CD4-positive, alpha-beta T cell treated with Interleukin-4 for 1 hour (primary cell): ENCODE measurements at places on chromosomes 16 and 17.

- DNase-seq, result peak; percentile 41
Measured at GRCh38 chr17:64455993-64456885, 7.3 kb downstream of the MILR1 start.

- DNase-seq, result no peak
Measured at GRCh38 chr16:88300463-88300835, 82.3 kb upstream of the ZNF469 start.

DNA sequence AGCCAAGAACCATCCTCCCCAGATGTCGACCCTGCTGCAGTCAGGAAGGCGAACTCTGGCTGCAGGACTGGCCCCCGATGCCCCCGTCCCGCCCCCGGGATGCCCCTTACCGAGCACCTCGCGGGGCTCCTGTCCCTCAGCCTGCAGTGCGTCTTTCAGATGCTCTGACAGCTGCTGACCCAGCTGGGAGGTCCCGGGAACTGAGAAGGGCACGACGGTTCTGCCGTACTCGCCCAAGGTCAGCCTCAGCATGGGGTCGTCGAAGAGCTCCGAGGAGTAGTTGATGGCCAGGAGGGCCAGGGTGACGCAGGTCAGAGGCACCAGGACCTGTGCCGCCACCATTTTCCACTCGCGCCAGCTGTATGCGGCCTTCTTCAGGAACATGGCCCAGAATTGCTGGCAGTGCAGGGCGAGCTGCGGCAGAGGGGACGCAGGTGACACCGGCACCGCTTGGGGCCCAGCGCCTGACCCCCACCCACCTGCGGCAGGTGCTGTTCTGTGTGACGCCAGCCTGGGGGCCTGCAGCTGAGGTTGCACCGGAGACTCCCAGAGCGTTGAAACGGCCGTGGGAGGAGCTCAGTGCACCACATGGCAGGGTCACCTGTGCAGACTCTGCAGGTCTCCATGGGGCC lies 20.1 kb upstream of the RNPS1 start:
- DNase-seq, result no peak

DNA sequence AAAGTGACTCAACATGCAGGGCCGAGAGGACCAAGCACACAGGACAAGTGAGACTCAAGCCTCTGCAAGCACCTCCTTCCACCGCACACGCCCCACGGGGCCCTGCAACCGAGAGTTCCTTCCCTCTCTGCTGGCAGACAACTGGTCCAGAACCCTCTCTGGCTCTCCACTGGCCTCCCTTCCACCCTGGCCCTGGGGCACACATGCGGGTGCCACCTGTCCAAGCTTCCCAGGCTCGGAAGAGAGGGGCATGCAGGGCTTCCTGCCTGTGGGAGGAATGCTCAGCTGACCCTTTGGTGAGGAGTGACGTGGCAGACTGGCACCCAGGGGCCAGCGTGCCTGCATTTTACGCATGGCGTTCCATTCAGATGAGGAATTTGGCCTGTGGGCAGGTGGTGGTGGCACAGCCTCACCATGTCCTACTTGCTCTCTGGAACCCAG lies 59.8 kb downstream of the PIPOX start:
- no peak for DNase-seq

GRCh38 chr16:2751577-2752034 lies 832 bp upstream of the SRRM2 start:
- DNase-seq, result no peak

DNA sequence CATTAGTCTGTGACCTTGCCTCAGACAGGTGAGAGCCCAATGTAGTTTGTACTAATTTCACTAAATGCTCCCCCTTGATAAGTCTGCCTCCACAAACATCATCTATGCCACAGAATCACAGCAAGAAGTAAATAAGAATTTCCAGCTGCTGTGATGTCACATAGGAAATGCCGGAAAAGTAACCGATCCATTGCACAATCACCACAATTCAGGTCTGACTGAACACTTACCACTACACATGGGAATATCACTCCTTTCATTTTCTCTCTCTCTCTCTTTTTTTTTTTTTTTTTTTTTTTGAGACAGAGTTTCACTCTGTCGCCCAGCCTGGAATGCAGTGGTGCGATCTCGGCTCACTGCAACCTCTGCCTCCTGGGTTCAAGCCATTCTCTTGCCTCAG lies 79.0 kb upstream of the CDH11 start:
- no peak for DNase-seq

- DNase-seq, result no peak
Measured at GRCh38 chr16:46996391-46996790, 22.9 kb upstream of the DNAJA2 start.

GRCh38 chr17:56987283-56987834 lies 9.4 kb downstream of the SCPEP1 start:
- no peak for DNase-seq

DNA sequence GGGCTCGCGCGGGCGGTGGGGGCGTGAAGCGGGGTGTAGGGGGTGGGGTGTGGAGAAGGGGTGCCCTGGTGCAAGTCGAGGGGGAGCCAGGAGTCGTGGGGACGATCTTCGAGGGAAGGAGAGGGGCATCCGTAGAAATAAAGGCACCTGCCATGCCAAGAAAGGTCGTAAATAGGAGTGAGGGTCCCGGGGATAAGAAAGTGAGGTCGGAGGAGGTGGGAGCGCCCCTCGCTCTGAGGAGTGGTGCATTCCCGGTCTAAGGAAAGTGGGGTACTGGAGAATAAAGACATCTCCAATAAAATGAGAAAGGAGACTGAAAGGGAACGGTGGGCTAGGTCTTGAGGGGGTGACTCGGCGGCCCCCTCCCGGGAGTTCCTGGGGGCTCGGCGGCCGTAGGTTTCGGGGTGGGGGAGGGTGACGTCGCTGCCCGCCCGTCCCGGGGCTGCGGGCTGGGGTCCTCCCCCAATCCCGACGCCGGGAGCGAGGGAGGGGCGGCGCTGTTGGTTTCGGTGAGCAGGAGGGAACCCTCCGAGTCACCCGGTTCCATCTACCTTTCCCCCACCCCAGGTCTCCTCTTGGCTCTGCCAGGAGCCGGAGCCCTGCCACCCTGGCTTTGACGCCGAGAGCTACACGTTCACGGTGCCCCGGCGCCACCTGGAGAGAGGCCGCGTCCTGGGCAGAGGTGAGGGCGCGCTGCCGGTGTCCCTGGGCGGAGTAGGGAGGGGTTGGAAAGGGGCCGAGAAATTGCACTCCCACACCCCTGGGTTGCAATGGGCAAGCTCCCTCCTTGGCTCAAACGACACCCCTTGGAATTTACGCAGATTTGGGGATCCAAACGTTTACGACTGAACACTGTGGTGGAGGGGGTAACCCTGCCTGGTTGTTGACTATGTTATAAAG lies 888 bp downstream of the CDH1 start:
- no peak for DNase-seq

- DNase-seq, result no peak
Measured at GRCh38 chr16:71867939-71868338, 16.0 kb downstream of the ZNF821 start.

DNA sequence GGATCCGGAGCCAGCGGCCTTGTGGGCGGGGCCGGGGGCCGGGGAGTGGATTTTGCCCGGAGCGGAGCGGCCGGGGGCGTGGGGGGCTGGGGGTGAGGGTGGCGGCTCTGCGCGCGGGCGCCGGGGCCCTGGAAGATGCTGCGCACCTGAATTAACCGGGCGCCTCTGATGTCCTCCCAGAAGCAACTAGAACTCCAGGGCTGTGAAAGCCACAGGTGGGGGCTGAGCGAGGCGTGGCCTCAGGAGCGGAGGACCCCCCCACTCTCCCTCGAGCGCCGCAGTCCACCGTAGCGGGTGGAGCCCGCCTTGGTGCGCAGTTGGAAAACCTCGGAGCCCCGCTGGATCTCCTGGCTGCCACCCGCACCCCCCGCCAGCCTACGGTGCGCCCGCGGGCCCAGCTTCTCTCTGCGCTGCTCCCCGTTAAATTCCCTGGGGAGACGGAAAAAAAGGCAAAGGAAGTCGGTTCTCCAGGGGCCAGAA lies 549 bp downstream of the SLC26A11 start:
- DNase-seq, result peak; percentile 16

GRCh38 chr17:28524476-28525424 lies 18.6 kb downstream of the FOXN1 start:
- no peak for DNase-seq

DNA sequence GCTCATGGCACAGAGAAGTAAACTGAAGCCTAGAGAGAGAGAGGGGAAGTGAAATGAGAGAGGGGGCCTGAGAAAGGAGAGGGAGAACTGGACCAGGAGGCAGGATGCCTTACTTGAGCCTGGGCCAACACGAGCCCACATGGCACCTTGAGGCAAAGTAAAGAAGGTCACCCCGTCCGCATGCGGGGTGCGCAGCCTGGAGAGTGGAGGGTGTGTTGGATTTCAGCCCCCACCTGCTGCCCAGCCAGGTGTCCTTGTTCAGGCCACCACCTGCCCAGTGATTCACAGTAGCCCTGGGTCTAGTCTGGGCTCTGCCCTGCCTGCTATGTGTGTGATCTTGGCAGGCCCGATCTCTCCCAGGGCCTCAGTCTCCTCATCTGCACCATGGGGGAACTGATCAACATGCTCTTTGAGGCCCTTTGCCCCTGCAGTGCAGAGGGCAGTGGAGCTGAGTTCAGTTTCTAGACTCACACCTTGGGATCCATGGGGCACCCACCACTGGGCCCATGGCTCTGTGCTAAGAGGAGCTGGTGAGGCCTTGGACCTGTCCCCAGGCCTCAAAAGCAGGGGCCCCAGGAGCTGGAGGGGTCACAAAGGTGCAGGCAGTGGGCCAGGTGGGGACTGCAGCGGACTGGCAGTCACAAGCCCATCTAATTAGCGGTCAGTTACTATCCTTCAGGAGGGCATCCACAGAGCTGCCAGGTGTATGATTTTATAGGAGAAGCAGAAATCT lies 9.8 kb upstream of the DRC7 start:
- DNase-seq, result no peak

GRCh38 chr16:69166946-69167930 lies 19.7 kb upstream of the SNTB2 start:
- DNase-seq, result no peak

DNA sequence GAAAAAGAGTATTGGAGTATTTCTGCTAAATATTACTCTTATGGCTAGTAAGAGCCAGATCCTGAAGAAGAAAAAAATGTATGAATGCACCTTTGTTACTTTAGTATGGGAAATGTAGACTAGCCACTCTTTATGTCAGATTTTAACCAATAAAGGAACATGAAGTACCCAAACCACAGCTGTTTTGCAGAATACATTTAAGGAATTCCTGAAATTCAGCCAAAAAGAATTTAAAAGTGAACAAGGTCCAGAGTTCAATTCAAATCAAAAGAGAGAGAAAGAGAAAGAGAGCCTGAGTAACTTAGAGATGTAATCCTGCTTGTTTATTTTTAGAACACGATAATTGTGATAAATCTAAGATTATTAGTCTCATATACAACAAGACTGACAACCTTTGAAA lies 1.2 kb downstream of the KCNJ16 start:
- no peak for DNase-seq

GRCh38 chr17:35531160-35531559 lies 6.3 kb downstream of the SLFN12L start:
- no peak for DNase-seq

GRCh38 chr16:67264277-67264676 lies 15.1 kb upstream of the PLEKHG4 start:
- no peak for DNase-seq

DNA sequence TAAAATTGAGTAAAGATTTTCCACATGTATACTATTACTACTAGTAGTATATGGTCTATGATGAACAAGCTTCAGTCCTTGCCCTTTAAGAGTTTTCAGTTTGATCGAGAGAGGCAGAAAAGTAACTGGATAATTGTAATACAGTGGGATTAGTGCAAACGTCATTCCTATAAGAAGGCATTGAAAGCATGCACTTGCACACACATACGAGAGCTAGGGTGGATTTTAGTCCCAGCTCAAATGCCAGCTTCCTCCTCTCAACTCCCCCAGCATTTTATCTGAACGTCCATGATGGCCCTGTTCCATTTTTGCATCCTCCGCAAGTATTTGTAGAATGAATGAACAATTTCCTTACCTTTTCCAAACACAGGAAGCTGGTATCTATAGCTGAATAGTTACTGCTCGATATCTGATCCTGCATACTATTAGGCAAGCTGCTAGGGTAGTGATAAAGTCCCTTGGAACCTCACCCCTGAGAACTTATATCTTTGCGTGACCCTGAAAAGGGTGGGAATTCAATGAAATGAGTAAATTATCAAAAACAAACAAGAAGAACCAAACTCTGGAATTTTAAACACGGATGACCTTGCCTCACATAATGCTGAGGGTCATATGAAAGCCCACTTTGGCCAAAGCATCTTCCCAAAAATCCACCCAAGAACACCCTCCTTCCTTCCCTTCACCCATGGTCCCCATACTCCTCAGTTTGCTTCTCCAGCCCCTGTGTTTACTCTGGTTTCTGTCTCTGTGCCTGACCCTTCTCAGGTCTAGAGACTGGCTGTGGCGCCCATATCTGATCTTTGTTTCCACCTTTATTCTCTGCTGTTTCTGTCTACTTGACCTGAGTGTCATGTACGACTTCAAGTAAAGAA lies 60.5 kb downstream of the TMEM100 start:
- DNase-seq, result no peak

GRCh38 chr17:36498155-36498554 lies 11.7 kb downstream of the ZNHIT3 start:
- DNase-seq, result no peak

DNA sequence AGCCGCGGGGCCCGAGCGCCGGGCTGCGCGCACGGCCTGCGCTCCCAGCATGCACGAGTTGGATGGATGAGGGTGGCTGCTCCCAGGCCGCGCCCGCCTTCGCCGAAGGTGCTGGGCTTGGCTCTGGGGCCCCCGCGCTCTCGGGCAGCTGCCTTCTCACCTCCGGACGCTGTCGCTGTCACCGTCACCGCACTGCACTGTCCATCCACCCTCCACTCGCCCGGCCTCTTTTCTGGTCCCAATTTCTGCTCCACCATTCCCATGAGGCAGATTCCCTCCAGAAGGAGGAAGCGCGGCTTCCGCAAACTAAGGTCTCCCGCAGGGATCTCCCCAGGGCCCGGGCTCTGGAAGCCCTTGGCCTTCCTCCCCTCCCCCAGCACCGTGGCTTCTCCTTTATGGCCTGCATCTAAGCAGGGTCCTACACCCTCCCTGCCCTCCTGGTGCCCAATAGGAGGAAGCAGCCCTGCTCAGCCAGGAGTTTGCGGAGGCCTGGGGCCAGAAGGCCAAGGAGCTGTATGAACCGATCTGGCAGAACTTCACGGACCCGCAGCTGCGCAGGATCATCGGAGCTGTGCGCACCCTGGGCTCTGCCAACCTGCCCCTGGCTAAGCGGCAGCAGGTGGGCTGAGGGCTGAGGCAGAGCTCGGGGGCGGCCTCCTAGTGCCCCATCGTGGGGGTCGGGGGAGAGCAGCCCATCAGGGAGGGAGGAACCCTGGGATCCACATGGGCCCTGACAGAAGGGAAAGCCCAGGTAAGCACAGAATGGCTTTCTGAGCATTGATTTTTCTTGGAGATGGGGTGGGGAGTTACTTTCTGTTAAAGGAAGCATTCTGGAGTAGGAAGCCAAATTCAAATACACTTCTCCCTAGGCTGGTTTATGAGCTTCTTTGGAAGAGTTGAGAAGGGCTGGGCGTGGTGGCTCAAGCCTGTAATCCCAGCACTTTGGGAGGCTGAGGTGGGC lies 899 bp downstream of the ACE start:
- no peak for DNase-seq

GRCh38 chr17:71113347-71113746 lies 944.0 kb downstream of the KCNJ2 start:
- DNase-seq, result no peak
